ENCODE measurements at places on chromosomes 13 and 19. TPM values are rescaled to one million over a fixed set of nuclear protein-coding genes. Genes with fewer than 3 reads are reported as not detected.
A peak's percentile ranks its signal among the peaks of the same experiment; 100 is the strongest.

- no peak for DNase-seq
Observed at GRCh38 chr19:4914736-4915501, 5.6 kb downstream of the UHRF1 start.

The UBE2L5 gene
- 0.99 TPM for total RNA-seq

DNA sequence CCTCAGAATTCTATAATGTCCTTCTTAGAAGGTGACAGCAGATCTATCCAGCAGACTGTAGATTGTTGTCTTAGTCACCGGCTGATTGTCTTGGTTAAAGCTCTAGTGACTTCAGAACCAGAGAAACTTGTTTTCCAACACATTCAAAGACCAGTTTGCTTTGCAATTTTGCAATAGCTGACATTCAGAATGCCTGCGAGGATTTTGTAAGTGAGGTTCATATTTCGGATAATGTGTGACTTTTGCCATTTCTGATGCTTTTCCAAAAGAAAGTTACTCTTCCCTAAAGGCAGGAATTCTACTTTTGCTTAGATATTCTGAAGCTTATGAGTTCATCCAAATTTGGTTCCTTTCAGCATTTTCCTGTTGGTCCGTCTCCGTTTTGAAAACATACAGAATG, 13.2 kb downstream of the SPINT2 start:
- no peak for DNase-seq

DNA sequence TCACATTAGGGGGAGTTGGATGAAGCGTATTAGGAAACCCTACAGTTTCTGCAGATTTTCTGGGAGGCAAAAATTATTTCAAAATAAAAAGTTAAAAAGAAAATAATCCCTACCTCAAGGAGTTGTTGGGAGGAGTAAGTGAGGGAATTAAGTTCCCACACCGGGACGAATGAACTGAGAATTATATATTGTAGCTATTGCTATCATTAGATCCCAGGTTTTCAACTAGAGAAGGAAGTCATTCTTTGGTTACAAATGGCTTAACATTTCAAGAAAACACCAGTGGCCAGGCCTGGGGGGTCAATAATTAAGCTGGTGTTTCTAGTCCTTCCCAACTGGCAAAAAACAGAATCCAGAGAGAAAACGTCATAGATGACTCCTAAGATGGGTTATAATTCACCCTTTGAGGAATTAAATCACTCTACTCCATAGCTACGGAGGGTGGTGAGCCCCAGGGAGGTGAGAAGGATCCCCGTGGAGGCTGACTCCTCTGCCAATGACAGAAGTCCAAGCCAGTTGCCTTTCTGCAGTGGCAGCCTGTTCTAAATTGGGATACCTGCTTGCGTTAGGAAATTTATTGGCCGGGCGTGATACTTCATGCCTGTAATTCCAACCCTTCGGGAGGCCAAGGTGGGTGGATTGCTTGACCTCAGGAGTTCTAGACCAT, 1.2 kb upstream of the MYDGF start:
- no peak for DNase-seq

- no peak for DNase-seq
Observed at GRCh38 chr13:69660155-69660554, 447.5 kb upstream of the ATXN8OS start.

- no peak for DNase-seq
Observed at GRCh38 chr13:23751195-23751594, 138.0 kb downstream of the MIPEP start.

DNA sequence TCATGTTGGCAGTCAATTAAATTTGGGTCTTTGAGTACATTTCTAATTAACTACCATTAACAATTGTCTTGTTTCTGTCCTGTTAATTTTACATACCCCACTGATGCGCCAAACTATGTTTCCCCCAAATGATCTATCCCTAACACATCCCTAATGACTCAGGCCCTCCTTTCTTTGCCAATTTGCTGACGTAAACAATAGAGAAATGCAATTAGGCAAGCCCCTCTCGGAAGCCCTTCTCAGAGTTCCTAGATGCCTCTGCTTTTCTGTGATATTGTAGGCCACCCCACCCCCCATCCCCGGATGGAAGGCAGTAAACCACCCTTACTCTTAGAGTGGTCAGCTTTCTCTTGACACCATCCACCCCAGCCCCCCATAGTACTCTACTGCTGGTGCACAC, 74.2 kb downstream of the FLT1 start:
- no peak for DNase-seq

The NLRP9 gene
- not detected for total RNA-seq

GRCh38 chr13:31920727-31921100, 110.9 kb upstream of the FRY start:
- DNase-seq: no peak

The ZNF564 gene
- 21.3 TPM for total RNA-seq

The GAPDHS gene
- total RNA-seq: 0.20 TPM

GRCh38 chr13:26228096-26228495, 6.0 kb upstream of the RNF6 start:
- DNase-seq: no peak

DNA sequence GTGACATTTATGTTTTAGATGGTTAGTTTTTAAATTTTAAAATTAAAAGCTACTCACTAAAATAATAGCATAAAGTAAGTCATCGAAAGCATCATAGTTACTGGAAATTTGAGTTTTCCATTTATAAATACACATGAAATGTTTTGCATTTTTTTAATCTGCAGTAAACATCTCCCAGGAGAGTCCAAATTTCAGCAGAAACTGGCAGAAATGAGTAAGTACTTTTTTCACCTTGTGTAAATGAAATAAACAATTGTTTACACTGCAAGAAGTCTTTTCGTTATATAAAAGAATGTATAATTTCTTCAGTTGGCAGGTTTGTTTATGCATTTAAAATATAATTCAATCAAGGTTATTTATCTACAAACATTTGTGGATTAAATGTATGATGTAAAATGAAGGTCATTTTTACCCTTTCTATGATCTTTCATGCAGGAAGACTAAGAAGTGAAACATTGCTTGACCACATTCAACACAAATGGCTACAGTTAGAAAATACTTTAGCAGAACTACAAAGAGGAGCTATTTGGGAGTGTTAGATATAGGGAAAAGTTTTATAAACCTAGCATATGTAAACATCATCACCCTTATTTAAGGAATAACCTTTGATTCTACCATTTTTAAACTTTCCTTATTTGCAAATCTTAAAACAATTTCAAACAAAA, 55.6 kb downstream of the RCBTB2 start:
- DNase-seq: no peak

GRCh38 chr19:43527860-43528622, 1.0 kb upstream of the ETHE1 start:
- peak; percentile 25 for DNase-seq

The PALM3 gene
- 0.10 TPM for total RNA-seq

DNA sequence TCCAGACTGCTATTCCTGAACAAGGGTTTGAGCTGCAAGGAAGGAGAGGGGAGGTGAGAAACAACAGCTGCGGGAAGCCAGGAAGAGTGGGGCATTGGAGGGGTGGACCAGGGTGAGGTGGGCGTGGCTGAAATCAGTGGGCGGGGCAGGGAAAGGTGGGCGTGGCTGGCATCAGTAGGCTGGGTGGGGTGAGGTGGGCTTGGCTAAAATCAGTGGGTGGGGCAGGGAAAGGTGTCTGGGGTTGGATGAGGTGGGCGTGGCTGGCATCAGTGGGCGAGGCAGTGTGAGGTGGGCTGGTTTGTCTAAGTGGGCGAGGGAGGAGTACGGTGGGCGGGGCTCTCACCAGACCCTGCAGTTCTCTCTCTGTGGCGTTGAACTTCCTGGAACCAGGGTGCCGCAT, 87.6 kb downstream of the MUC16 start:
- DNase-seq: no peak

The NAPSA gene
- 0.59 TPM for total RNA-seq

GRCh38 chr19:42323852-42324654, 1.4 kb upstream of the MEGF8 start:
- DNase-seq: no peak

DNA sequence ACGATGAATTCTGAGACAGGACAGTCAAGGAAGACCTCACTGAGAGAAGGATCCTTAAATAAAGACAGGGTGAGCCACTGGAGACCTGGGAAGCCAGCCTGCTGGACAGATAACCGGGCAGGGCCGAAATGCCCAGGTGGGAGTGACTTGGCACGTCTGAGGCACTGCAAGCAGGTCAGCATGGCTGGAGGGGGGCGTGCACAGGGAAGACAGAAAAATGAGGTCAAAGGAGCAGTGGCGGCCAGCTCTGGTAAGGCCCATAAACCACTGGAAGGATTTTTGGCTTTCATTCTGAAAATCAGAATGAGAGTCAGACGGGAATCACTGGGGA, 5.8 kb upstream of the ATP1A3 start:
- DNase-seq: no peak

The HIPK4 gene
- total RNA-seq: 0.10 TPM

DNA sequence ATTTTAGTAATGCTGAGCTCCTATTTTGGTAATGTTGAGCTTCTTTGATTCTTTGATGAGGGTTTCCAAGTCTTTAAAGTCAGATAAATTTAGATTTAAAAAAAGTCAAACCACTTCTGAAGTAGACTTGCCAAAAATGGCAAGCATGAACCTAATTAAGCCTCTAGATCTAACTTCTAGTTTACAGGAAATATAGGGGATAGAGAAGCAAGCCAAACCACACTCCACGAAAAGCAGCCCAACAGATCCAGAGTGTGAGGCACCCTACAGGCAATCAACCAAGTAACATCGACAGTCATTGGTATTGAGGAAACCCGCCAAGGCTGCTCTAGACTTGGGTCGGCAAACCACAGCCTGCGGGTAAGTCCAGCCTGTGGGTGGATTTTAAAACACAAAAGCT, 3.7 kb downstream of the GGACT start:
- no peak for DNase-seq

The SIGLEC8 gene
- total RNA-seq: 0.59 TPM

GRCh38 chr19:7393459-7393858, 44.7 kb downstream of the ARHGEF18 start:
- no peak for DNase-seq

GRCh38 chr13:107373551-107373950, 805.6 kb upstream of the ARGLU1 start:
- DNase-seq: no peak

The IZUMO2 gene
- not detected for total RNA-seq

- no peak for DNase-seq
Observed at GRCh38 chr13:44199627-44200207, 173.9 kb upstream of the SERP2 start.

DNA sequence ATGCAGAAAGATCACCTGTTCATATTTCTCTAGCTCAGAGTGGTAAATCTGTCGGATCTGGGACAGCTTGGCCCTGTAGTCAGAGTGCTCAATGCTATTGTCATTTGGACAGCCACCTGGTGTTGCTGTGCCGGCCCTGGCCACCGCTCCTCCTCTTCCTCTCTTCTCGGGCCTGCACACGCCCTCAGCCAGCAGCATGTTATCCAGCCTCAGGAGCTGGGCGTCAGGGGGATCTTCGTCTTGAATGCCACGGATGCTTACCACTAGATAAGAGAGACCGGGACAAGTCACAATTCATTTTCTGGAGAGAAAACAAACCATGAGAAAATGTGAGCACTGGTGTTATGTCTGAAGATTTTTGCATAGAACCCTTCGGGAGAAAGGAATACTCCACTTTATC, 32.5 kb downstream of the CILP2 start:
- no peak for DNase-seq

DNA sequence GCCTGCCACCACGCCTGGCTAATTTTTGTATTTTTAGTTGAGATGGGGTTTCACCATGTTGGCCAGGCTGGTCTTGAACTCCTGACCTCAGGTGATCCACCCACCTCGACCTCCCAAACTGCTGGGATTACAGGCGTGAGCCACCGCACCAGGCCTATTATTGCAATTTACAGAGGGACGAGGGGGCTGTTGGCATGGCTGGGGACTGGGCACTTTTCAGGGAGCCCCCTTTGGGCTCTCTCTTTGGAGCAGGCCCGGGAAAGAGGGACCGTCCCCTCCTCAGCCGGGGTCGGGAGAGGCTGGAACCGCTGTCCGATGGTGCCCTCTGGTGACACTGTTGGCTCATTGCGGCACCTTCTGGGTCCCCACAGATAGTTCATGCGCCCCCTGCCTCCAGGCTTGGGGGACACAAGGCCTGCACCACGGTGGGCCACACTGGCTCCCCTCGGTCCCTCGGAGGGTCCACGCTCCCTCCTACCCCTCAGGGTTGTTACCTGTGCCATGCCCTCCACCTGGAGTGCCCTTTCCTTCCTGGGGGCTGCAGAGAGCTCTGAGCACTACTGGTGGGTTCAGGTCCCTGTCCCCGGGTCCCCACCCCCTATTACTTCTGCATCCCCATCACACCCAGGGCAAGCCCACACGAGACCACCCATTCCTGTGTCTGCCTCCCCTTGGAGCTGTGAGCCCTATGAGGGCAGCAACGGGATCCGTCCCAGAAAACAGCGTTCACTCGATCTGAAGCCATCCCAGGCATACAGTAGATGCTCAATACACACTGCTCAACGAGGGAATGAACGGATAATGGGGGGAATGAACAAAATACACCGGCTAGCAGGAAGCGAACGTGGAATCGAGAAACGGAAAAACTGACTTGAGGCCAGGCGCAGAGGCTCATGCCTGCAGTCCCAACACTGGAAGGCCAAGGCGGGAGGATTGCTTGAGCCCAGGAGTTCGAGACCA, 12.5 kb downstream of the FEM1A start:
- DNase-seq: no peak

- no peak for DNase-seq
Observed at GRCh38 chr13:49216334-49216733, 3.8 kb upstream of the MLNR start.

DNA sequence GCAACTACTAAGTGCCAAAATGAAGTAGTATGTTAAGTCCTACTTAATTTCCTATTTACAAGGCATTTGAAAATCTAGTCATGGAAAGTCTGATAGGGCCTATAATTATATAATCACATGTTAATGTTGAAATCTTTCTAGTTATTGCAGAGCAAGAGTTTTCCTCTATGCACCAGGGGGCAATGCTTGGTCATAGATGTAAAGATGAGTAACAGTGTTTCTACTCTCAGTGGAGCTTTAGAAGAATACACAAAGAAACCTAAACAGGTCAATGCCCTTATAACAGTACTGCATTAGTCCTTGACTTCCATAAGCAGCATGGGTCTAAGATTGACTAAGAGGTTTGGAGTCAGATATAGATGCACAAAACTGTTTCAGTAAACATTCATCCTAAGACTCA, 218.7 kb downstream of the KCTD12 start:
- DNase-seq: peak; percentile 69

DNA sequence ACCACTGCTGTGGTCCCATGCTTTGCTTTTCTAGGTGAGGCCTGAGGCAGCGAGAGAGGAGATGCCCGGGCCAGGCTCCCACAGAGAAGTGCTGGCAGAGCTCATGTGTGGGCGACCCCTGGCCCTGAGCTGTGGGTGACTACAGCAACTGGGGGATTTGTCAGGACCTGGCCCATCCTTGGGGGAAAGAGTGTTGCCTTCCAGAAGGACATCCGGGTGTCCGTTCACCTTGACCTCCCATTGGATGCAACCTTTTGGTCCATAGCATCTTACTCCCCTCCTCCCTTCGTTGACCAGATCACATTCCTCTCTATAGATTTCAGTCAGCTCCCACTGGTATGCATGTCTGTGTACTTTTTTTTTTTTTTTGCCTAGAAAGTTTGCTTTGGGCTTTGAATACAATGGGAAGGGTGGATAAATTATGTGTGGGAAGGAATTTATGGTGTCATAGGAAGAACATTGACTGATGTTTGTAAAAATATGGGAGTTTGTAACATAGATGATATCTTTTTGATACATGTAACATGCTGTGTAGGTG, 84.2 kb upstream of the RNF113B start:
- no peak for DNase-seq

The YJEFN3 gene
- total RNA-seq: 0.69 TPM

GRCh38 chr19:6572217-6572616, 18.7 kb downstream of the CD70 start:
- no peak for DNase-seq

All from skin of body (tissue), 3 donors.